ENCODE measurements at places on chromosomes 3 and 15.

- no peak for DNase-seq
Observed at GRCh38 chr15:67834581-67835296, 5.1 kb downstream of the RNU6-1 start.

- DNase-seq, result no peak
Observed at GRCh38 chr15:66927201-66928077, 138.0 kb upstream of the SMAD3 start.

DNA sequence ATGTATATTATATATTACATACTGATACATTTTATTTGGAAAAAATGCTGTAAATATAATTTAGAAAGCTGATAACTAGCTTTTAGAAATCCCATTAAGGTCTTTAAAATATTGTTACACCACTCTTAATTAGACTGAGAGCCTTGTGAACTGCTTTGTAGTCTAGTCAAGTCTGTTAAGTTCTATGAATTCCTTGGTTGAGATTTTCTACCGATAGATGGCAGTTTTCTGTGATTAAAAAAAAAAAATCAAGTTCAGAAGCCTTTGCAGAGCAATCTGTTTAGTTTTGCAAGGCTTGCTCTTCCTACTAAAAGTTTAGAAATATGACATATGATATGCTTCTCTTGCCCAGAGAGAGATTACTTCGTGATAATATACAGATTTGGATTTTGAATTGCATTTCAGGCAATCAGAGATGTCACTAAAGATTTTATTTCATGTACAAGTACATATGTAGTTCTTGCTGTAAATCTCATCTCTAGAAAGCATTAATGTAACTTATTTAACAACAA, 60.4 kb upstream of the SLITRK3 start:
- DNase-seq, result no peak

- no peak for DNase-seq
Observed at GRCh38 chr15:32716216-32716914, 1.4 kb upstream of the GREM1 start.

GRCh38 chr3:140022066-140022770, 87.2 kb downstream of the CLSTN2 start:
- no peak for DNase-seq

GRCh38 chr15:99248000-99248715, 1.2 kb downstream of the TTC23 start:
- DNase-seq, result no peak

DNA sequence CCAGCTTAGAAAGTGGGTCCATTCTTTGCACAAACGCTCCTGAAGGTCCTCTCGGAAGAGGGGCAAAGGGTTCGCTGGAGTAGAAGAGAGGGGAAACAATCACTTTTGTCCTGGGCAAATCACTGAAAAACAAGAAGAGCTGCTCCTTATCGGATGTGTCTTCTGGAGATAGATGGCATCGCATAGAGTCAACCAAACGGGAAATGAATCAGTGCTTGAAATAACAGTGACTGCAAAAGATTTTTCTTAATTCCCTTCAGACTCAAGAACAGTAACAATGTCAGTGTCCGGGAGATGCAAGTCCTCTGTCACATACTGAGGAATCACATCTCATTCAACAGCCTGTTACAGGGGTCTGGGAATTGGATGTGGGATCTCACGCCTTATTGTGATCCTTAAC, 78.8 kb upstream of the PCSK6 start:
- DNase-seq, result no peak

DNA sequence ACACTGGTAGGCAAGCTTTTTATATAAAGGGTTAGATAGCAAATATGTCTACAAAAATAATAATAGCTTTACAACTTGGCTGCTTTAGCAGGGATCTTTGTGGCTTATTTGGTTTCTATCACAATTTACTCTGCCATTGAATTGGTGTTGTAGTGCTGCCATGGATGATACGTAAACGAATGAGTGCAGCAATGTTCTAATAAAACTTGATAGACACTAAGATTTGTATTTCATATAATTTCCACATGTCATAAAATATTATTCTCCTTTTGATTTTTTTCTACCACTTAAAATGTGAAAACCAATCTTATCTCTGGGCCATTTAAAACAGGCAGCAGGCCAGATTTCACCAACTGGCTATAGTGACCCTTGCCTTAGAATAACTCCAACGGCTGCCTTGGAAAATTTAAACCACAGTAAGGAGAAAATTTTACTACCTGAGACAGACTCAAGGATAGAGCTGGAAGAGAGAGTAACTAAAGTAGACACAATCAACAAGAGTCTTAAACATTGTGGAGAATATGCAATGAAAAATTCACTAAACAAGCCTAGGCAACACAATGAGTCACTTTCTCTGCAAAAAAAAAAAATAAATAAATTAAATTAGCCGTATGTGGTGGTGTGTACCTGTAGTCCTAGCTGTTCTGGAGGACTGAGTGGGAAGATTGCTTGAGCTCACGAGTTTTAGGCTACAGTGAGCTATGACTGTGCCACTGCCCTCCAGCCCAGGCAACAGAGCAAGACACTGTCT, 8.1 kb downstream of the NPHP3 start:
- DNase-seq, result no peak

DNA sequence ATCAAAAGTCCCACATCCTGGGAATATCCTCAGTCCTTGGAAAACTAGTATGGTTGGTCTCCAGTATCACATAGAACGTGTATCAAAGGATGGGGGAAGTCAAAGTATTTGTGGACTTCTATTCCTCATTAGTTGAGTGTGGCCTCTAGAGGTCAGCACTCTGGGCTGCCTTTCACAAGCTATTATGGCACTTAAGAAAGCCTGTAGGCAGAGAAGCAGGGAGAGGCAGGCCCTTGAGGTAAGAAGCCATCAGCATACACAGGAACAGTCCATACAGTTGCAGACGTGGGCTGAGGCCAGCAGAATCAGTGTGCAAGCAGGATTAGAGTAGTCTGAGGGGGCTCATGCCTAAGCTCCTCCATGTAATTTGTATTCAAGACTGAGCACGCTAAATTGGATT, 341.7 kb downstream of the CLSTN2 start:
- no peak for DNase-seq

- no peak for DNase-seq
Observed at GRCh38 chr3:14260463-14260862, 81.8 kb downstream of the LSM3 start.

GRCh38 chr3:99485286-99485685, 153.1 kb upstream of the COL8A1 start:
- no peak for DNase-seq

GRCh38 chr3:3200632-3201212, 21.2 kb upstream of the CRBN start:
- DNase-seq, result peak; percentile 33

GRCh38 chr15:44158111-44158510, 37.0 kb downstream of the FRMD5 start:
- no peak for DNase-seq

DNA sequence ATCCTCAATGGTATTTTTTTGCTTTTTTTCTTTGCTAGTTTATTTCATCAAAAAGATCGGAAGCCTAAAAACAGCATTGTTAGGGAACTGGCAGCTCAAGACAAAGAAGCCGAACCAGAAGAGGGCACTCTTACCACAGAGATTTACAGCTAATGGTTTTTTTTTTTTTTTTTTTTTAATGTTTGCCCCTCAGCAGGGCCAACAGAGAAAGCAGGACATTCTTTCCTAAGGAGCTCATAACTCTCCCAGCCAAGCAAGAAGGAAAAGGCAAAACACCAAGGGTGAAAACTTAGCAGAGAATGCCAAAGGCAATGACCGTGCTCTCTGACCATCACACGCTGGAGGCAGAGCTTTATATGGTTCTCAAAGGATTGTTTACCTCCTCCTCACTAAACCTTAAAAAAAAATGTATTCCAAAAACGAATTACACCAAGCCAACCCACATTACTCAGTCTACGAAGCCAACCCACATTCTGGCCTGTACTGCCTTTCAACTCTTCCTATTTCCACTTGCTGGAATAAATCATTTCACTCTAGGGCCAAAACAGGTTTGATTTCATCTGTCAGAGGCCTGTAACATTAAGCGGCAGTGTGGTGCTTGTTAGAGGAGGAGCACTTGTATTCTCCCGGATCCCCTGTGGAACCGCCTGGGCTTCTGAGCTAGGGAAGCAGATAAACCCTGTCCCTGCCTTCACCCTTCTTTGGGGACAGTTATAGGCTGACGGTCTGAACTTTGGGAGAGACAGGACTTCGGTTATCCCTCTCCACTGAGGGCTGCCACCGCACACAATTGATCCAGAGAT, 35.6 kb upstream of the GYG1 start:
- DNase-seq, result peak; percentile 18

GRCh38 chr3:150217691-150218090, 190.4 kb upstream of the TSC22D2 start:
- no peak for DNase-seq

GRCh38 chr3:171346582-171347300, 113.5 kb downstream of the TNIK start:
- DNase-seq, result no peak

DNA sequence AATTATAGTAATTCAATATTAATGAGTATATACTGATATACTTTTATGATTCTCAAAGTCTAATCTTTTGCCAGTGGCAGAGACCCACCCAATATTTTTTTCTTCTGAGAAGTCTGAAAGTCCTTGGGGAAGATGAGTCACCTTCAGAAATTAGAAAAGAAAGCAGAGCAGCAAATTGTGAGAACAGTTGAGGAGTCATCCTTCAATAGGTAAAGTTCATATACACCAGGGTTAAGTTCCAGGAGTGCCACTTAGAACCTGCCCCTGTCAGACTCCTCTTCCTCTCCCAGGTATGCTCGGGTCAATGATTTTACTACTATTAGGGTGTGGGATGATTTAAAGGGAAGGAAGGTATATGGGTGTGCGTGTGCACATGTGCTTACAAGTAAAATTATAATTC, 7.1 kb downstream of the CLRN1 start:
- no peak for DNase-seq

DNA sequence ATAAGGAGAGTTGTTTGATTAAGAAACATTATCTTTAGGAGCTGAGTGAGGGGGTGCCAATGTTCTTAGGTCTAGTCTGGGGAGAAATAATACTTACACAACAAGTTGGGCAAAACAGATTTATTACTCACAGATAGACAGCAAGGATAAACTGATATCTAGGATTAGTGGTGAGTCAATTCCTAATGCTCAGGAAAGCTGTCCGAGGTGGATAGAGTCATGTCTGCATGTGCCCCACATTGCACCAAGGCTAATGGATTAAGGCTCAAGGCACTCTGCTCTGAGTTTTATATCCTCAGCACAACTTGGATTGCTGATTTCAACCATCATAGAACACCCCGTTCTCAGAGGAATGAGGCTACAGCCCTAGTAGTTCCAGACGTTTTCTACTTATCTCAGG, 1042.3 kb downstream of the OTOL1 start:
- no peak for DNase-seq

DNA sequence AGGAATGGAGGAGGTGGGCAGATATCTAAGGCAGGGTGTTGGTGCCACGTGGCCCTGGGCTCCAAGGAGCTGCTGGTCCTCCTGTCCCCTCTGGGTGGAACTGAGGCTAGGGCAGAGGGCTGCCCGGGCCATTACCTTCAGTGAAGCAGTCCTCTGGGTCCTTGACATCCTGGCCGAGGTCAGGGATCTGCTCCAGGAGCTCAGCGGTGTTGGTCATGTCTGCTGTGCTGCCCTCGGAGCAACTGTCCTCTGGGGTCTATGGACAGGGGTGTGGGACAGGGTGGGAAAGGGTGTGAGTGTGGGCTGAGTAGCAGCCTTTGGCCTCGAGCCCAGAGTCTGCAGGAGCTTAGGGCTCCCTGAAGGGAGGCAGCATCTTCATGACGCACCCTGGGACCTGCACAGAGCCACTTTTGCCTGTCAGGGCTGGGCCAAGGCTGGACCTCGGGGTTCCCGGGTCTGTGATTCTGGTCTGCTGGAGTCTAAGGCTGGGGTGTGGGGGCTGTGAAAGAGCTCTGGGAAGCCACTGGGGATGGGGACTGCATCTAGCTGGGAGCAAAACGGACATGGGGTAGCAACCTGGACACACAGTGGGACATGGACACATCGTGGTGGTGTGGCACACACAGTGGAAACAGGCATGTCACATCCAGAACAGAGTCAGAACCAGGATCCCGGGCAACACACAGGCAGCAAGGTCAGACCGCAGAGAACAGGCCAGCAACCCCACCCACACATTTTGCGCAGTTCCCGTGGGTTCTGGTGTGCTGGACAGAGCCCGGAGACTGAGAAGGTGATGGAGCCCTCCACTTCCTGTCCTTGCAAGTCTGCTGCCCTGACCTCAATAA, 72.7 kb downstream of the SCN5A start:
- no peak for DNase-seq

GRCh38 chr3:52233968-52234367, 5.0 kb downstream of the TWF2 start:
- DNase-seq, result no peak

DNA sequence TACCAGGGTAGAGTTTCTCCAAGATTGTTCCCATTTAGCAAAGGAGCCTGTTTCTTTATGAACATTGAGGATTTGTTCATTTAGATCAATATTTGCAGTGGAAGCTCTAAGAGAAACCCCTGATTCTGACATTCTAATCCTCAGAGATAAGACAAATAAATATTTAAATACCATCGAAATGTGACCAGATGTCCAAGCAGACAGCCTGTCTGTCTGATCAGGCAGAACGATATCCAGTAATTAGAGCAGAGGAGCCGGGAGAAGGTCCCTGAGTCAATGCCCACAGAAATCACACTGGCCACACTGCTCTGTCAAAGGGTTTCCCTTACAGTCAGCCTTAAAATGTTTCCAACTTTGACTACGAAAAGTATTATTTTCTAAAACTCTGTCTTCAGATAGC, 15.7 kb upstream of the ARPIN start:
- DNase-seq, result no peak

DNA sequence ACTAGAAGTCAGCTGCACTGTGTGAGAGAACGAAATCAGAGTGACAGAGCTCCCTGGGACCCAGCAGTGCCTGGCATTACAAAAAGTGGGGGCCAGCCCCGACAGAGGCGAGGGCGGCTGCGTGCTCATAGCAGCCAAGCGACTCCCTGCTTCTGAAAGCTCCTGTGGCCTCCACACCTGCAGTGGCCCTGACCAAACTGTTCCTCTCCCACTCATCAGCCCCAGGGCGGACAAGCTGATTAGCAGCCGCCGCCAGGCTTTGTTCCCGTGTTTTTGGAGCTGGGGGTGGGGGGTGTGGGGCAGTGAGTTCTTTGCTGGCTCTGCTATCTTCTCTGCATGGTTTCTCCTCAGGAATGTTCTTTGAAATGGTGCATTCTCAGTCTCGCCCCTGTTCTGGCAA, 58.1 kb downstream of the DGKG start:
- no peak for DNase-seq
